Right cardiac atrium (tissue), 5 donors: ENCODE measurements at places on chromosomes 11 and 22. TPM values are rescaled to one million over a fixed set of nuclear protein-coding genes. Genes with fewer than 3 reads are reported as not detected.

The SCN3B gene
- 0.41 TPM for polyA plus RNA-seq

The RTN4R gene
- 1.1 TPM for polyA plus RNA-seq

The FAM83F gene
- polyA plus RNA-seq = 3.6 TPM

The FDXACB1 gene
- 1.1 TPM for polyA plus RNA-seq

DNA sequence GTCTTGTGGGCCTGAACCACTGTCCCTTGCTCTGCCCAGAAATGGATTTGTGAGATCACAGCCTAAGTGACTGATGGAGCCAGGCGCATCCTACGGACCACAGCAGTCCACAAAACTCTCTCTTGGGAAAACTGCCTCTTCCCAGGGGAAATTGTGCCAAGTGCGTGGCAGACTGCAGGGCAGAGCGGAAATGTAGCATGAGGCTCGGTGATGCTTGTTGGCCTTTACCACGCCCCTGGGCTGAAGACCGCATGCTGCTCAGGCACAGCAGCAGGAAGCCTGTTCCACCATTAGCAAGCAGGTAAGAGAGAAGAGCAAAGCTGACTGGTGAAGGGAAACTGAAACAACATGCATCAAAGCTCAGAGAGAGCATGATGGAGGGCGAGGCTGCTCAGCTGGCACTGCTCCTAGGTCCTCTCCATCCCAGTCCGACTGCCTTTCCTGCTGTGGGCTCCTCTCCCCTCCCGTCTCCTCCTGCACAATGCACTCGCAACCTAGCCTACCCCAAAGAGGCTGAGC is 26.5 kb upstream of the SCARF2 start:
- DNase-seq = peak; percentile 14

GRCh38 chr11:15801126-15801525 is 555.2 kb downstream of the SOX6 start:
- DNase-seq = no peak

DNA sequence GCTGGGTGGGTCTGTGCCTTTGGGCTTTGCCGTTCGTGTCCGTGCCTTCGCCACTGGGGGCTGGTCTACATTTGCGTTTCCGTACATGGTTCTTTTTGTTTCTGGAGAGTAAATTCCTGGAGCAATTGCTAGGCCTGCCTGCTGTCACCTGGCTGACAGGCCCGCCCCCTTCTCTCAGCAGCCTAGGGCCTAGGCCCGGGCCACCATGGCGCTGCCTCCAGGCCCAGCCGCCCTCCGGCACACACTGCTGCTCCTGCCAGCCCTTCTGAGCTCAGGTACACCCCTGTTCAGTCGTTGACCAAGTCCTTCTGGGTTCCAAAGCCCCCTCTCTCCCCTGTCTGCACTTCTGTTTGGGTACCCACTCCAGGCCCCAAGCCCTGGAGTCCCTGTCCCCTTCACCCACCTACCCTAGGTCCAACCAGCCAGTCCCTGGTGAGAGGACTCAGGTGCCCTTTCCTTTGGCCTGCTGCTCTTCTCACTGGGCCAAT is 649 bp downstream of the TMEM25 start:
- no peak for DNase-seq

DNA sequence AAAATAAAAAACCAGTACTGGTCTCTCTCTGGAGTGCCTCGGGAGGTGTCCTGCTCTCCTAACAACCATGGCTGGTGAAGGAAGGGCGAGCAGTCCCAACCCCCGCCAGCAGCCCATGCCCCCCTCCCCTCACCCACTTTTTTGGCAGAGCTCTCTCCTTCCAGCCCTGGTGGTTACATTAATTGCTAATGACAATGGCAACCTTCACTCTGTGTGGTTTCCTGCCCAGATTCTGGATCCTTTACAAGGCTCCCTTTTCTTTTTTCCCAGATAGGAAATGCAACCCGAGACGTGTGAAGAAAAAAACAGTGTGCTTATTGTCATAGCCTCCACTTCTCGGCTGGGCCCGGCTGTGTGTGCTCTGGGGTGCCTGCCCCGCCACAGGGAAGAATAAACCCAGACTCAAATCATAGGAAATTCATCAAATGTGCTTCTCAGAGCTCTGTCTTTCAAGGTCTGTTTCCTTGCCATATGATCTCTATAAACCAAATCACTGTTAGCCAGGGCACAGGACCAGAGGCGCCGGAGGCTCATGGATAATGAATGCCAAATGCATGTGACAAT is 513.0 kb downstream of the SOX6 start:
- DNase-seq = peak; percentile 34

- no peak for DNase-seq
Observed at GRCh38 chr11:79919350-79919749, 478.5 kb upstream of the TENM4 start.

DNA sequence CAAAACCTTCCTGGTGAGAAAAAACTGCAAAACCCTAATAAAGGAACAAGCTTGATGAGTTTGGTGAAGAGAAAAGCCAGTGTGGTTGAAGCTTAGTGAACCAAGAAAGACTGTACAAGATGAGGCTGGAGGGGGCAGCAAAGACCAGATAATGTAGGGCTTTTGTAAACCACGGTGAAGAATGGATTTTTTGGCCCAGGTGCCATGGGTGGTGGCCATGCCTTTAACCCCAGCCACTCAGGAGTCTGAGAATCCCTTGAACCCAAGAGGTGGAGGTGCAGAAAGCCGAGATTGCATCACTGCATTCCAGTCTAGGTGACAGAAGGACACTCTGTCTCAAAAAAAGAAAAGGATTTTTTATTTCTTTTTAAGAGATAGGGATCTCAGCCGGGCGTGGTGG is 5.0 kb upstream of the ZDHHC5 start:
- DNase-seq = no peak

- no peak for DNase-seq
Observed at GRCh38 chr11:128158860-128159259, 428.5 kb downstream of the ETS1 start.

- no peak for DNase-seq
Observed at GRCh38 chr11:21492931-21493330, 700.0 kb upstream of the ANO5 start.

- DNase-seq = no peak
Observed at GRCh38 chr11:12797996-12798395, 123.8 kb downstream of the TEAD1 start.

DNA sequence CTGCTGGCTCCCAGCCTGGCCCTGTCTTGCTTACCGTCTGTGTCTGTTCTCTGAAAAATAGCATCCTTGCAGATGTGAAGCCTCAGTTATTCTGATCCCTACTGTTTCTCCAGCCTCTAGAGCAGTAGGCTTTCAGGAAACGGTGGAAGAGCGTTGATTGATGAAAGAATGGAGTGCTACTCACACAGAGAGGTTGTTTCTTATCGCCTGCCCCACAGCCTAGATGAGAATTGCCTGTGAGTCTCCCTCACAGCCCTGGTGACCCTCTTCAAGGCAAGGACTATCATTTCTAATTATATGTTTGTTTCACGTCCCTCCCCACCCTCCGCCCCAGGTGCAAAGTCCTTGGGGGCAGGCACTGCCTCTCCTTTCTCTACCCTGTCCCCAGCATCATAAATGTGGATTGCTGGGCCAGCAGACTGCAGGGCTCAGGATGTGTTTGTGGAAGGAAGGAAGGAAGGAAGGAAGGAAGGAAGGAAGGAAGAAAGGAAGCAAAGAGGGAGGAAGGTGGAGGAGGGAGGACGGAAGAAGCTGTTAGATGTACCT is 575.3 kb upstream of the B3GAT1 start:
- DNase-seq = no peak

DNA sequence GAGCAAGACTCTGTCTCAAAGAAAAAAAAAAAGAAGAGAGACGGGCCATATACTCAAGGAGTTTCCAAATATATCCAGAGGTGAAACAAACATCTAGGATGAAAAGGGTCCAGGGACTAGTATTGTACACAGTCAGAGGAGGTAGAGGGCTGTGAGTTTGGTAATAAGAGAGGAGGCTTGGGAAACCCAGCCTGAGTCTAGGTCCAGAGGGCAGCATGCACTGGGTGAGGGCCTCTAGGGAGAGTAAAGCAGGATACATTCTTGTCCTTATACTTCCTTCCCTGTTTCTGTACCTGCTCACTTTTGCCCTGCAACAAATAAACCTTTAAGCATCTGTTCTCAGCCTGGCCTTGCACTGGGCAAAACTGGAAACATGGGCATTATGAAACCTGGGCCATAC is 31.5 kb downstream of the STIM1 start:
- no peak for DNase-seq

GRCh38 chr11:106585061-106585460 is 433.2 kb downstream of the GUCY1A2 start:
- no peak for DNase-seq

- DNase-seq = no peak
Observed at GRCh38 chr11:120326228-120326627, 1.1 kb downstream of the TLCD5 start.

GRCh38 chr11:104320097-104320496 is 156.2 kb upstream of the PDGFD start:
- DNase-seq = no peak

DNA sequence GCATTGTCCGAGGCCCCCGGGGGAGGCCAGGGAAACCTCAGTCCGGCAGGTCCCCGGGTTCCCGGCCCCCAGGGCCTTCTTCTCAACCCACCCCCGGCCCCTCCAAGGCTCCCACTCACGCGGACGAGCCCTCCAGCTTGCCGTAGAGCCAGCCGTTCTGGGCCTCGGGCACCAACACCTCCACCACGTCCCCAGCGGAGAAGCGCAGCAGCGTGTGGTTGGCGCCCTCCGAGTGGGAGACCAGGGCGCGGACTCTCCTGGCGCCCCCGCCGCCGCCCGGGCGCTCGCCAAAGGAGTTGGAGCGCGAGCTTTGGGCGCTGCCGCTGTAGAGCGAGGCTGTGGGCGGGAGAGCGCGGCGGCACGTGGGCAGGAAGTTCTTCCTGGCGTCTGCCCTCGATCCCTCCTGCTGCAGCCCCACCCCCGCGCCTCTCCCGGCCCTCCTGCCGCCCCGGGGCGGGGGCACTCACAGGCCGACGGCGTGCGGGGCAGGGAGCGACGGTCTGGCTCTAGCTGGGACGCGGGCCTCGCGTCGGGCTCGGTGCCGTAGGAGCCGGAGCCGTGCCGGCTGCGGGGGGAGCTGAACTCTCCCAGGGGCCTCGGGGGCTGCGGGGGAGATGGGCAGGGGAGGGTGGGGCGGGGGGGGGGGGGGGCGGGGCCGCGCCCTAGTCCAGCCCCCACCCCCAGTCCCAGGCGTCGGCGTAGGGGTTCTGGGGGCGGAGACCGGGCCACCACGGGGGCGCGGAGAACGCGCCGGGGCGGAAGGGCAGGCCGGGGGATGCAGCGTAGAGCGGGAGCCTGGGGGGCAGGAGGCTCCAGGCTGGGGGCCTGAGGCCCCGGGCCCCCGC is 4.9 kb upstream of the SLC16A8 start:
- DNase-seq = peak; percentile 73

DNA sequence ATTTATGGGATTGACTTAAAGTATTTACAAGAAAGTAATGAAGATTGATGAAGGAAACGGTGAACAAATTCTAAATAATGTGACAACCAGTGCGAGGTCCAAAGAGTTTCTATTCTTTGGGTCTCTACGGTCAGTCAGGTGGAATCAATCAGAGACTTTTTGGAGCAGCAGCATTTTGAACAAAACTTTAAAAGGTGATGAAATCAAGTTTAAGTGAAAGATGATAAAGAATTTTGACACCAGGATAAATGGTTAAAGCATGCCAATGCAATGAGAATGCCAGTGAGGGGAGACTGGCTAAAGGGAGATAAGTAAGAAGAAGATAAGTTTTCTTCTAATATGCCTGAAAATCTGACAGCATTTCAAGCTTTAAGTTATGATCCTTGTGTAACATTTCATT is 67.9 kb downstream of the DCUN1D5 start:
- DNase-seq = no peak

GRCh38 chr11:4183410-4184057 is 88.9 kb downstream of the RRM1 start:
- no peak for DNase-seq
